ENCODE measurements at places on chromosomes 4 and X.

- no peak for DNase-seq
These were observed 441.6 kb upstream of the PITX2 start for GRCh38 chr4:111064342-111064993.

DNA sequence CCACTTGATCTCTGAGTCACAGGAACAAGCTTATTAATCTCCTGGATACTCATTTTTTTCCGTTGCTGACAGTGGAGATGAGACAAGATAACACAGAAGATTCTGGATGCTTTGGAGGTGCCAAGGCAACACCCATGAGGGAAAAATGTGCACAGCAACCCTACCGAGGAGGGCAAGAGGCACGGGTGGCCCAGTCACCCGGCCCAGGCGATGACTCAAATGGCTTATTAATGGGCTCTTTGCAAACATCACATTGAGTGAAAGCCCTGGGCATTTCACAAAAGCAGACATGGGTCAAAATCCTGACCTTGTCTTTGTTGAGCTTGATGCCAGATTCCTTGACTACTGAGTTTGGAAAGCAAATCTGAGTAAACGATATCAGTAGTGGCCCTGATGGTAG lies 315.1 kb downstream of the STK32B start:
- DNase-seq: peak; percentile 65

- DNase-seq: no peak
These were observed 101.5 kb downstream of the EGF start for GRCh38 chr4:110014233-110014632.

- peak; percentile 32 for DNase-seq
These were observed 17.3 kb downstream of the FNIP2 start for GRCh38 chr4:158786121-158786601.
